ENCODE measurements at places on chromosomes 7 and 10.

GRCh38 chr7:24703296-24703695, 54.0 kb downstream of the GSDME start:
- no peak for DNase-seq

GRCh38 chr7:1839701-1840100, 169.6 kb downstream of the ELFN1 start:
- no peak for DNase-seq

GRCh38 chr10:46560952-46561351, 4.5 kb upstream of the GPRIN2 start:
- DNase-seq: no peak

DNA sequence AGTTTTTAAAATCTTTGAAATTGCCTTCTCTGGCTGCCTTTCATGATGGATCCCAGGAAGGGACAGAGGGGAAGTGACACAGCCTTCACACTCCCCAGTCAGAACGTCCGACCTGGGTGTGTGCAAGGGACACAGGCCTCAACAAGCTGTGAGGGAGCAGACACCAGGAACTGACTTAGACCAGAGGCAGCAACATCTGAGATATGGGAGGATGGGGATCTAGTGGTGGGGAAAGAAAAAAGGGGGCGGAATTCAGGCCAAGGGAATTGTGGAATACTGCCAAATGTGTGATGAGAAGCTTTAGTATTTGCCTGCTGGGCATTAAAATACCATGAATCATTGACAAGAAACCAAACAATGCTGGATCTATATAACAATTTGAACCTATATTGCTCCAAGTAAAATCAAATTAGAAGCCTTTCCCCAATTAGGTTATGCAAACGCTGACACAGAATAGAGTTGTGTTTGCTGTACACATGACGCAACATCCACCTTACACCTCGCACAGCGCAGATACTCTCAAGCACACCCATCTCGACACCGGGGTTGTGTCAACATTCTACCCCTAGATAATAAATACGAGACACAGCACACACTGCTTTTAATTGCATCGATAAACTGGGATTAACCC, 17.2 kb upstream of the MNX1 start:
- no peak for DNase-seq

DNA sequence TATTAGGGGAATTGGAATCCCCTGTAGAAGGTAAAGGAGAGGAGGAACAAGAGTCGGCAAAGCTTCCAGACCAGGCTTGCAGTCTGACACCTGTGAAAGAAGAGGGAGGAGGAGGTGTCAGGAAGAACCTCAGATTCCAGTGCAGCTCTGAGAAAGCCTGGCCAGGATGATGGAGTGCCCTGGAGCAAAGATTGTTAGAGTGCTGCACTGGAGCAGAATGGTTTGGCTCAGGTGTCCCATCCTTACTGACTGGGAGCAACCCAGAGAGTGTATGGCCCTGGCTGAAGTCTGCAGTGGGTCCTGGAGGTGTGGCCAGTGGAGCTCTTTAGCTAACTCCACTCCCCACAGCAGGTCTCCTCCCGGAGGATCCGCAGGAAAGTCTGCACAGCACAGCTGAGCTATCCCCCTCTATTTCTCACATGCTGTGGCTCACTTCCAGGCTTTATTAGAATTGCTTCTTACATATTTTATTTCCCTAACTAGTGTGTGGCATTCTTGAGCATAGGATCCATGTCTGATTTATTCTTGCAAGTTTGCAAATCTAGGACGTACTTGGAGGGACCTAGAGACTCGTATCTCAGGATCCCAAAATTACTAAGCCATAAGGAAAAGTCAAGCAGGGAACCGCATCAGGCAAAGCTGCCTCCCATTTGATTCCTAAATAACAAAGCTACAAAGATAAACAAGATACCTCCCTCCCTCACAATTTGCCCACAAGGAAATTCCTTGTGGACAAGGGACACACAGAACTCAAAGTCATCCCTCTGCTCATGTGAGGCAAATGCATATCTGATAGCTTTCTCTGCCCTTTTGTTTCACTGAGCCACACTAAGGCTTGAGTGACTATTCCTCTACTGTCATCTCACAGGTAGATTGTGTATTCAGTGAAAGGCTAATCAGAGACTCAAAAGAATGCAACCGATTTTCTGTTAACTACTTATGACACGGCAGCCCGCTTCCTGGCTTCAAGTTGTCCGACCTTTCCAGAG, 58.8 kb downstream of the VIM start:
- DNase-seq: no peak

DNA sequence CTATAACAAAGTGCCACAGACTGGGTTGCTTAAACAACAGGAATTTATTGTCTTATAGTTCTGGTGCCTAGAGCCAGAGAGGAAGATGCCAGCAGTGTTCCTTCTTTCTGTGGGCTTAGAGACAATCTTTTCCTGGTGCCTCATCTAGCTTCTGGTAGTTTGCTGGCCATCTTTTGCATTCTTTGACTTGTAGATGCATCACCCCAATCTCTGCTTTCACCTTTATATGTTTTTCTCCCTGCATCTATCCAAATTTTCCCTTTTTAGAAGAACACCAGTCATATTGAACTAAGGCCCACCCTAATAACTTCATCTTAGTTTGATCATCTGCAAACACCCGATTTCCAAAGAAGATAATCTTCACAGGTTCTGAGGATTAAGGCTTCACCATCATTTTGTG, 66.8 kb downstream of the CDK1 start:
- DNase-seq: no peak

DNA sequence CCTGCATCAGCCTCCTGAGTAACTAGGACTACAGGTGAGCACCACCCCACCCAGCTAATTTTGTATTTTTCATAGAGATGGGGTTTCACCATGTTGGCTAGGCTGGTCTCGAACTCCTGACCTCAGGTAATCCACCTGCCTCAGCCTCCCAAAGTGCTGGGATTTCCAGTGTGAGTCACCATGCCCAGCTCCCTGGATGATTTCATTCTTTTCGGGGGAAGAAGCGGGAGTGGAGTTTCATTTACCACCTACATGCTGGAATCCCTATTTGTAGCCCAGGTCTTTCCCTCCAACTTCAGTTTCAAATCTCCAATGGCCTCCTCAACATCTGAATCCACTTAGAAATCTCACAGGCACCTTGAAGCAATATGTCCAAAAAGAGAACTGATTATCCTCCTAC, 2.9 kb upstream of the BTRC start:
- DNase-seq: no peak

GRCh38 chr7:49630513-49630912, 142.9 kb upstream of the VWC2 start:
- no peak for DNase-seq

DNA sequence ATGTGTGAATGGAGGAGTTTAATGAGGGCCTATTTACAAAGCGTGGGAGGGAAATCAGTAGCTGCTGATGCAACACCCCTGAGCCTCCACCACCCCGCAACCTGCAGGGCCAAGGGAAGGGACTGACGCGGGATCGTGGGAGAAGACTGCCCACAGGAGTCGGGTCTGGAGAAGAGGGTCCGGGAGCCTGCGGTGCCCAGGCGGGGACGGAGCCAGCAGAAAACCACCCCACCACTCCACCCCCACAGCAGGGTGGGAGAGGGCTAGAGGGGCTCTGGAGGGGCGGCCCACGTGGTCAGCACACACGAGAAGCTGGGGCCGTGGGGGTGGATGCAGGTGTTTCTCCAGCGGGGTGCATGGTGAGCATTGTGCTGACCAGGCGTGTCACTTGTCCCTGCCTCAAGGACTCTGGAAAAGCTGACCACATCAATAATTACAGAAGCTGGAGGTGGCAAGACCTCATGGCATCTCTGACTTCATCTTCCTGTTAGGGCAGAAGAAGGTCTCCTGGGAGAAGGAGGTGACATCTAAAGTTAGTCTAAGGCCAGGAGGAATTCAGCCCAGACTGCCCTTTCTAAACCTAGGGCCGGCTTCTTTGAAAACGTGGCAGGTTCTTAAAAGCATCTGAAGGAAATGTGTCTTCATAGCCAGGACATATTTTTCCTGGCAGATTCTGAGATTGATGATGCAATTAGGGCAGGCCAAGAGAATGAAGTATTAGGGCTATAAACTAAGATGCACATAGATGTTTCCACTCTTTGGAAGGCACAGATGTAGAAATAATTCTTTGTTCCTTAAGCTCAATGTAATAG, 150.9 kb downstream of the RGS10 start:
- no peak for DNase-seq

DNA sequence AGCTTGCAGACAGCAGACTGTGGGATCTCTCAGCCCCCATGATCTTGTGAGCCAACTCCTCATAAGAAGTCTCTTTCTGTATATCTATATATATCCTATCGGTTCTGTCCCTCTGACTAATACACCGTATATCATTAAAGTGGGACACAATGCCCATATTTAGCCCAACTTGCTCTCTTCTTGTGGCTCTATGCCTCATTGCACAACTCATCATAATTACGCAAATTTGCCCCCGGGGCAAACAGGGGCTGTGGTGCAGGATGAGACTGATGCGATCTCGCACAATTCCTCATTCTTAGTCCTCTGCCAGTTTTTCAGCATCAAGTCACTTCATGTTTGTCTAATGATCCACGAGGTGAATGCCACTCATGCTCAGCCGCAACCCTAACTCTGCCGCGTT, 183.2 kb downstream of the PRPF18 start:
- no peak for DNase-seq

GRCh38 chr10:132971448-132972148, 29.2 kb upstream of the CFAP46 start:
- no peak for DNase-seq

GRCh38 chr7:146902728-146903127, 786.1 kb downstream of the CNTNAP2 start:
- no peak for DNase-seq

DNA sequence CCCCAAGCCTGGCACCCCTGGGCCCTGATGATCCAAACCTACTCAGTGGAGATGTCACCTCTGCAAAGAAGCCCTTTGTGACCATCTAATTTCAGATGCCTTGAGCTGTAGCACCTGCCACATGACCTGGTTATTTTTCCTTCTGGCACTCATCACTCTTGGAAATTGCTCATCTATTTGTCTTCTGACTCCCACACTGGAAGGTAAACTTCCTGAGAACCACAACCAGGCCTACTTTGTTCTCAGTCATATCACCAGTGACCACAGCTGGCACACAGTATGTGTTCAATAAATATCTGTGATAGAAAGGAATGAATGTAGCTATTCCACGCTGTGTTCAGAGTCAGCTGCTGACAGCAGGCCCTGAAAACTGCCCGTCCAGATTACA, 97.1 kb downstream of the SH3PXD2A start:
- DNase-seq: no peak

- no peak for DNase-seq
These were observed 22.5 kb downstream of the FKBP6 start for GRCh38 chr7:73350306-73351068.

DNA sequence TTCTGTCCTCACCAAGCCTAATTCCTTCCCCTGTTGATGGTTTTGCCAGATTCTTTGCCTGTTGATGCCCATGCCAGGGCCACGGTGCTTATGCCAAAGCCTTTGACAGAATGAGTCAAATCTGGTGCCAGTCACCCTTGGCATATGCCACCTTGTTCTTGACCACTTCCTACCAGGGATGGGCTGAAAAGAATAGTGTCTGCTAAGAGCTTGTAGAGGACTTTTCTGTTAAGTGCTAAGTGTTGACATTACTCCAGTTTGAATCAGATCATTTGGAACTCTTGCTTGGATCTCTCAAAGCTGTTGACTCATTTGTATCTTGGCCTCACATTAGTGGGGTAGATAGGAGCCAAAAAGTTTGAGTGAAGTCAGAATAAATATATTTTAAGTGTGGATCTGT, 661.2 kb downstream of the AUTS2 start:
- no peak for DNase-seq

All from NCI-H1694 treated with DMSO at 0.1 percent for 48 hours (cell line).